ENCODE measurements at places on chromosomes 2 and 18. TPM values are rescaled to one million over a fixed set of nuclear protein-coding genes. Genes with fewer than 3 reads are reported as not detected.

The TGFA gene
- 0.77 TPM for total RNA-seq

The TMEFF2 gene
- 18.1 TPM for total RNA-seq

DNA sequence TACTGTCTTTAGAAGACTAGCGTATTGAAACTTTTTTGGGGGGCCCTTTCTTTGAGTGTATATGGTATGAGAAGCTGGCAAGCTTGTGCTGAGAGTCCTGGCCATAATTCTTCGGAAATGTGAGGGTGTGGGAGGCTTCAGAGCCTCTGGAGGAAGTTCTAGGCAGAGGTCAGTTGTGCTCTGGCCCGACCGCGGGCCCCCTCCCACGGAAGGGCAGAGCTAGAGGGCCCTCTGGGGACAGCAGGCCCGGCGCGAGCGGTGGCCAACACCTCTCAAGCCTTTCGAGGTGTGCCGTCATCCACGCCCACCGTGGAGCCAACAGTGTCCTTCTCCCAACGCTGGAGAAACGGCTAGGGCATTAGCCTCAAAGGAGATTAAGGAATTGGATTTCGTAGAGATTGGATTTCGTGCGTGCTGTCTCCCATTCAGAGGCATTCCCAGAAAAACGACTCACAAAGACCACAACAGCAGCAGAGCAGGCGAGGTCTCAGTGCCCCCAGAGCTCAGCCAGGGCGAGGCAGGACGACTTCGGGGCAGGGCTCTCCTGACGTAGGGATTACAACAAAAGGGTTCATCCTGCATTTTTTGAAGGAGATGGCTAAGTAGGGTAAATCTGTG is 2.2 kb upstream of the MTCL1 start:
- no peak overlapping the region for H3K27ac ChIP-seq
- no peaks in the 10 kb centered on the region for H3K36me3 ChIP-seq
- H3K4me3 ChIP-seq: no peak overlapping the region
- H3K4me1 ChIP-seq: peaks cover 22% of the 10 kb centered on the region
- no peak for DNase-seq

The TTN gene
- total RNA-seq: 1.0 TPM

The COLEC11 gene
- total RNA-seq: 10.1 TPM

DNA sequence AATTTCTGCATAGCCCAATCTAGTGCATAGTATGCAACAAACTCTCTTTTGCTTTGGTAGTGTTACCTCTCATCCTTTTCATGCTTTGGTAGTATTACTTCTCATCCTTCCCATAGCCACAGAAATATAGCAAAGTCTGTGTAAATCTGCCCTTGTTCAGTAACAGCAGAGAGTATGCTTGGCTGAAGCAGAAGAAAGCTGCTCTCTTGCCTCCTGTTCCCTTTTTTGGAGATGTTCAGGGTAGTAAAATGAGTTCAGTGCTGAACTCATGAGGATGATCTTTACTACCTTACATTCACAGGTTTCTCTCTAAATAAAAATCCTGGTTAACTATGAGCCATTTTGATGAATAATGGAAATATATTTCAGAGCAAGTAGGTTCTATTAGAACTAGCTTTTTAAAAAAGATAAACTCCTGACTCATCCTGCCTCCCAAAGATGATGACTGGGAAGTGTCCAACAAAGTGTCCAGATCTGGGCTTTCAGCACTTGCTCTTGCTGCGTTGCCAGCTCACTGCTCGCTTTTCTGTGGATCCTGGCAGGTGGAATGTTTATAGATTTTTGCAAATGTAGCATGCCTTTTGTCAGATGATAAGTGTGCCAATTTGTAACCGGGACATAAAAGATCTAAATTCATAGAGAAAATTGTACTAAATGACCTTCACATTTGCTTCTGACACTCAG is 29.4 kb upstream of the CHMP3 start:
- no peak overlapping the region for H3K4me3 ChIP-seq
- H3K27ac ChIP-seq: no peak overlapping the region
- H3K27me3 ChIP-seq: no peaks in the 10 kb centered on the region
- H3K36me3 ChIP-seq: no peaks in the 10 kb centered on the region
- DNase-seq: no peak

The DTNA gene
- total RNA-seq: 10.9 TPM

The CRIM1 gene
- 69.7 TPM for total RNA-seq

DNA sequence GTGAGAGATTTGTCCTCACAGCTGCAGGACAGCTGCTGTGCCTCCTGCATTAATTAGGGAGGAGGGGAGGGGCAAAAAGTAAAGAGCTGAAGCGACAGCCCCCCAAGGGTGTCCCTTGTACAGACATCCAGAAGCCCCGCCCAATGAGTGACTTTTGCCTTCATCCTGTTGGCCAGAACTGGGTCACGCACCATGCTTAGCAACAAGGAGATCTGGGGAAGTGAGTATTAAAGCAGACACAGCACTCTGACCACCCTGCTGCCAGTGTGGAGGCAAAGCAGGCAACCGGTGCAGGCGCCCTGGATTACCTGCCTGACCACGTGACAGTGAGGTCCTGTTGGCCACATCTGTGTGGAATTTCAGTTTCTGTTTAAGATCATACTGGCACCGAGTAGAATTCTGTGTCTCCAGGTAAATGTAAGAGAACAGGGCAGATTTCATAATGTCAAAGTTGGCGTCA is 21.5 kb upstream of the BIN1 start:
- H3K4me3 ChIP-seq: peak overlapping the region; percentile 1
- no peak overlapping the region for H3K27ac ChIP-seq
- peaks cover 5% of the 10 kb centered on the region for H3K4me1 ChIP-seq
- H3K36me3 ChIP-seq: no peaks in the 10 kb centered on the region
- no peaks in the 10 kb centered on the region for H3K27me3 ChIP-seq

DNA sequence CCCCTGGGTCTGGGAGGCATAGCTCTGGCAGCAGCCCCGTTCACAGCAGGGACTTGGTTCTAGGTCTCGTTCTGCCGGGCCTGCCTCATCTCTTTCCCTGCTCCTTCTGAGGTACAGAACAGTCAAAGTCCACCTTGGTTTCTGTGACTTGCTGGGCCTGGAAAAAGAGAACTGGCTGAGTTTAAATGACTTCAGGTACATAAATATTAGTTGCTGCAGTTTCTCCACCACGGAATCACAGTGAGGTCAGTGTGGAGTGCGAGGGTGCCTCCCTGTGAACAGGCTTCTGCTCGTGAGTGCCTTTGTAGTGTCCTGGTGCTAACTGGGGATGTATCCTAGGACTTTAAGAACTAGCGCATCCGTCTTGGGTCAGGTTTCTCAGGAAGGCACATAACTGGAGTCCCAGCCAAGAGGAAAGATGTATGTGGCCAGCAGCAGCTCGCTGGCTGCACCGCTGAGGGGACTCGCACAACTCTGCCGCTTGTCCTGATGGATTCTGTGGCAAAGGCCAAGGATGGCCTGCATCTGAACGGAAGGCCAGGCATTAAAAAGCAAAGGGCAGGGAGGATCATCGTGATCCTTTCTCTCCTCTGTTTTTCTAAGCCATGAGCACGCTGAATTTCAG is 188.6 kb downstream of the SH3RF3 start:
- no peak for DNase-seq
- no peak overlapping the region for H3K4me3 ChIP-seq
- H3K27ac ChIP-seq: peak overlapping the region; percentile 91
- H3K4me1 ChIP-seq: peaks cover 28% of the 10 kb centered on the region
- no peaks in the 10 kb centered on the region for H3K36me3 ChIP-seq

DNA sequence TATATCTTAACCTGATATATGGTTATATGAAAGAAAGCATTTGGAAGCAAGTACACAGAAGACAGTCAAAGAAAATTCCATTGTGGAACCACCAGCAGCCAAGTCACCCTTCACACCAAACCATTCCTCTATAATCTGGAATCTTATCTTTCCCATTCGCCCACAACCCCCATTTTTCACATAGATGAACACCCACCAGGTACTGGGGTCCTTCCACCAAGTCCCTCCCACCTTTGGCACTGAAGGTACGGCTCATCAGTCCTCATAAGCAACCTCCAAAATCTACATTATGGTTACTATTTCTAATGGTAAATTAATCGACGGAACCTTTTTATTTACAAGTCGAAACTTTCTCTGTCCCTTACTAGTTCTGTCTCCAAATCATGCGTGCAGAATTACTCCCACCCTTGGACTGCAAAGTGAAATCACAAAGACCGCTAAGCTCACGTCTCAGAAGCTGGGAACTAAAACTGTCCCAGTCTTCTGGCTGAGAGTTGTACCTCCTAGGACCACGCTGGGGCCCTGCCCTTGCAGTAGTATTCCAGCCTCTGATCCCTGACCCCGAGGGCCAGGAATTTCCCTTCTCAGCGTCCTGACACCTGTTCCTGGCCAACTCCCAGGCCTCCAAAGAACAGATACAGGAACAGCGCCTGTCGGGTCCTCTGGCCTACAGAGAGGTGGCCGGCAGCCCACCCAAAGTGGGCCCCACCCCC is 702 bp downstream of the OLA1 start:
- H3K27ac ChIP-seq: peak overlapping the region; percentile 92
- H3K27me3 ChIP-seq: no peaks in the 10 kb centered on the region
- DNase-seq: no peak
- peaks cover 16% of the 10 kb centered on the region for H3K4me1 ChIP-seq
- H3K36me3 ChIP-seq: peaks cover 6% of the 10 kb centered on the region

DNA sequence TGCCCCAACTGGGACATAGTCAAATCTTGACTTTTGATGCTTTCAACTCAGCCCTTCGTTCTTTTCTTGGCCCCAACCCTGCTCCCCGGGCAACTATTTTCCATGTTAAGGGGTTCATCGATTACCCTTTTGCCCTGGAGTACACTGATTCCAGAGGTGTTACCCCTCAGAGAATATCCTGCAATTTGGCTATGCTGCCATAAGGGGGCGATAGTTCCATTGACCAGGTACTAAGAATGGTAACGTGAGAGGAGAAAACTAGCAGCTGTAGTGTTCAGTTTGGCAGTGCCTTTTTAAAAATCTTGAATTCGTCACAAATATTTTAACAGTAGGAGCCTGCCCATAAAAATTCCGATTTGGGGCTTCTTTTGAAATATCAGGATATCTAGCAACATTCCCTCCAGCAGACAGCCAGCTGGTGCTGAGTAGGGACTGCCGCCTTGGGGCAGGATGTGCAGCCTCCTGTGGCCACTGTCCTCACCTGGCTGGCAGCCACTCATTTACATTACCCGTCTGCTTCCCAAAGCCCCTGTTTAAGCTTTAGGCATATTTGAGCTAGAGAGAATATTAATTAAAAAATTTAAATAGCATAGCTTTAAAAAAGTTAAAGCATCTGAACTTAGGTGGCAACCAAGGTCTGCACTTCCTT is 146.3 kb upstream of the SKOR2 start:
- H3K27me3 ChIP-seq: peaks cover 49% of the 10 kb centered on the region
- no peak overlapping the region for H3K4me3 ChIP-seq
- no peak for DNase-seq
- H3K4me1 ChIP-seq: no peaks in the 10 kb centered on the region
- H3K36me3 ChIP-seq: no peaks in the 10 kb centered on the region

- H3K4me1 ChIP-seq: peaks cover 27% of the 10 kb centered on the region
- H3K27ac ChIP-seq: no peak overlapping the region
- H3K27me3 ChIP-seq: peaks cover 5% of the 10 kb centered on the region
- H3K36me3 ChIP-seq: no peaks in the 10 kb centered on the region
Observed at GRCh38 chr18:13443552-13443951, 225.0 kb downstream of the LDLRAD4 start.

The CTDSP1 gene
- total RNA-seq: 142 TPM
